ENCODE measurements at places on chromosomes 7 and 10.

GRCh38 chr7:147992698-147993097 is 597.9 kb upstream of the C7orf33 start:
- H3K4me3 ChIP-seq: no peak overlapping the region
- H3K4me1 ChIP-seq: no peaks in the 10 kb centered on the region
- DNase-seq: no peak
- H3K27ac ChIP-seq: no peak overlapping the region

GRCh38 chr7:91759205-91759863 is 121.2 kb downstream of the MTERF1 start:
- H3K4me3 ChIP-seq: no peak overlapping the region
- H3K36me3 ChIP-seq: peaks cover 7% of the 10 kb centered on the region

- no peak overlapping the region for H3K27ac ChIP-seq
- no peak for DNase-seq
- H3K4me3 ChIP-seq: no peak overlapping the region
- peaks cover 39% of the 10 kb centered on the region for H3K27me3 ChIP-seq
Observed at GRCh38 chr7:98555403-98555802, 61.7 kb upstream of the NPTX2 start.

GRCh38 chr7:1402791-1403637 is 56.3 kb downstream of the MICALL2 start:
- no peak overlapping the region for H3K27ac ChIP-seq
- peaks cover 7% of the 10 kb centered on the region for H3K4me1 ChIP-seq
- DNase-seq: no peak
- H3K4me3 ChIP-seq: no peak overlapping the region
- peaks cover 90% of the 10 kb centered on the region for H3K27me3 ChIP-seq

DNA sequence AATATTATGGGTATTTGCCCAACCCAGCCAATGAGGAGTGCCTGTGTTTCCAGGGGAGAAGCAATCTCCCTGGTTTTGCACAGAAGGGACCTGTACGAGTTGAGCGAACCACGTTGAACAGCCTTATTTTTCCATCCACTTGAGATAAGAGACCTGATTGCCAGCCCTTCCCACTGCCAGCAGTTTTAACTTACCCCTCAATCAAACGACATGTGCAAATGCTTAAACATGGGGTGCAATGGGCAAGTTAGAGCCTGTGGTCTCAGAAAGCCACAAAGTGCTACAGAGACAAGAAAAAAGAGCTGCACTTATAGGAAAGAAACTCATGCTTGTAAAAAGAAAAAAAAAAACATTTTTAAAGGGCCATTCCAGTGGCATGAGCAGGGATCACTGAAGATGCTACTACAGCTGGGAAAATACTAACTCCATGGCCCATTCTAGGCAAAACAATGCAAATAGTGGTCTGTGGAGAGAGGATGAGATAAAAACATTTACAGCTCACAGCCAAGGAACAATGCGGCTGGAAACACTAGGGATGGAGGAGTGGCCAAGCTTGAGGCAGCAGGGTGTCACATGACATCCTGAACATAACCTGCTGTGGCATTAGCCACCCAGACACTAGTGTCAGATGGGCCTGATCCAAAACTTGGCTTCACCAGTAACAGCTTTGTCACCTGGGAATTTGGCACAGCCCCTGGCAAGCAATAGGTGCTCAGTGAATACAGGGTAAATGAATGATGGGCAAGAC is 162.8 kb downstream of the ELMO1 start:
- no peak overlapping the region for H3K4me3 ChIP-seq
- H3K36me3 ChIP-seq: peaks cover 2% of the 10 kb centered on the region
- H3K27me3 ChIP-seq: no peaks in the 10 kb centered on the region
- H3K4me1 ChIP-seq: peaks cover 13% of the 10 kb centered on the region
- no peak overlapping the region for H3K27ac ChIP-seq

GRCh38 chr7:157476654-157477549 is 140.1 kb downstream of the DNAJB6 start:
- H3K27me3 ChIP-seq: no peaks in the 10 kb centered on the region
- no peak for DNase-seq
- H3K4me3 ChIP-seq: no peak overlapping the region
- peaks cover 8% of the 10 kb centered on the region for H3K4me1 ChIP-seq

DNA sequence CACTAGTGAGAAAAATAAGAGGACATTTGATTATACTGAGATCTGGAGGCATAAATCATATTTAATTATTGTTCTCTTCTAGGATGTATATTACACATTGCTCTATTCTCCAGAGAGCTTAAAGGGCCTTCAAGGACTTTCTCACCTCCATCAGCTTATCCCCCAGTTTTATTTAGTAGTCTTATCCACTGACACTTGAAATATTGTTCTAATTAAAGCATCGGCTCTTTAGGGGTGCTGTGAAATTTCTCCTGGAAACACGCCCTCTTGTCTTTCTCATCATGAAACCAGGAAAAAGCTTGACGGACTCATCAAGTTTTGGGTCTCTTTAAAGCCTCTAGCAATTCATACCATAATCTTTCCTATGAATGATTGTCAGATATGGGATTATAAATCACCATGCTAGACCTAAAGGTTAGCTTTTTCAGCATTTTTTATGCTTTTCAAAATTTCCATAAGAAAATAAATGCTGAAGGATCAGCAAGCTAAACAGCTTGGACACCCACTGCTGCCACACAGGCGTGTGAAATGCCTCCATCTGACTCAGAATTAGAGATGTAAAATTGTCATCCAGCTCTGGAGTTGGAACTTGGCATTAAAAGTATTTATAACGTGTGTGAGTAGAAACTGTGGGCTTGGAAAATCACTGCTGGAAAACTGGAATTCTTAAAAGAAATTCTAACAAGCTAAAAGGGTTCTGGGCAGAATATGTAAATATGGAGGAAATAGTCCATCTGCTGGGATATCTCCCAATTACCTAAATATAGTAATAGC is 216.3 kb downstream of the CHRM2 start:
- no peak overlapping the region for H3K27ac ChIP-seq
- H3K4me1 ChIP-seq: no peaks in the 10 kb centered on the region
- no peaks in the 10 kb centered on the region for H3K36me3 ChIP-seq

Data from neural crest cell (in vitro differentiated cells).